A172 (cell line): ENCODE measurements at places on chromosomes 3 and 15.

GRCh38 chr3:88117683-88118082 lies 32.1 kb upstream of the C3orf38 start:
- no peak for DNase-seq

- no peak for DNase-seq
These were observed 22.0 kb downstream of the USP3 start for GRCh38 chr15:63526401-63526800.

DNA sequence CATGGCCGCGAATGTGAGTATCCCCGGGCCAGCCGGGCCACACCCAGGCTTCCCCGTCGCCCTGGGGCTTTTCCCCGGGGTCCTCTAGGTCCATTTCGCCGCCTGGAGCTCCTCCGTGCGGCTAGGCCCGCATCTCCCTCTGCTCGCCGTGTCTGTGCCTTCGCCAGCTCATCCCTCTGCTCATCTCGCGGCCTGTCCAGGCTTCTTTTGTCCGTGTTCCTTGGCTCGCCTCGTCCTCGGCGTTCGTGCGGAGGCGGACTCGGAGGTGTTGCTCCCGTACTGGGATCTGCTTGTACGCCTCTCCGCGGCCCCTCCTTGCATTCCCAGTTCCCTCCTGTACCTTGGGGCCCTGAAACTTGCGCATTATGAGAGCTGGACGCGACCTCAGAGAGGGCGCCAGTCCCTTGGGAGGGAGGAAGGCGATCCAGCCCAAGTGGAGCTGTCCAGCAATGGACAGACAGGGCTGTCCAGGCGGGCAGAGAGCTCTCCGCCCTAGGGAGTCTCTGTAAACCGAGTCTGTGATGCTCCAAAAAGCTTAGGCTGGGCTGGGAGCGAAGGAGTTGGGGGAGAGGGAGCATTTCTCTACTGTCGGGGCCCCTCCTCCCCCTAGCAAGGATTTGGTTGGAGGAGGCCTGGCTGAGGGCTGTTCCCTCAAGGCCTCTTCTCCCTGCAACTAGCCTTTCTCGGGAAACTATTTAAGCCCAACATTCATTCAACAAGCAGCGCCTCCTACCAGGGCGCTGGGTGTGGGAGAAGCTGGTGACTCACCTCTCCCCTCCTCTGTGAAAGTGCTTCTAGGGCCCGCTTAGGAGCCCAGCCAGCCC lies 553 bp downstream of the TMEM43 start:
- peak; percentile 94 for DNase-seq

GRCh38 chr15:74032606-74033561 lies 38.4 kb downstream of the PML start:
- DNase-seq = no peak

DNA sequence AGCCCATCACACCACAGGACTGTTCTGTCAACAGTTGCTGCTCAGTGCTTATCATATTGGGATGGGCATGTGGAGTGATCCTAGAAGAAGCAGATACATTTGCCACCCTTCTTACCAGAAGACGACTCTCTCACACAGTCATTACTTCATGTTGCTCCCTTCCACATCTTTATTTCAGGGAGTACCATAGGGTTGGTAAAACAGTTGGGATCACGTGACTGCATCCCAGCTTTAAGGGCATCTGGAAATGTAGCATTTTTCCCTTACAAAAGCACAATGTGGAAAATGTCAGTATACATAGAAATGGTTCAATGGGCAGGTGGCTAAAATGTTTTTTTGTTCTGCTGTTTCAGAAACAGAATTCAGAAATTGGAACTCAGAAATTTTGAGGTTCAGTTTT lies 791.0 kb downstream of the OTOL1 start:
- no peak for DNase-seq

- DNase-seq = no peak
These were observed 54.6 kb downstream of the EMC4 start for GRCh38 chr15:34279368-34279767.

- DNase-seq = no peak
These were observed 22.3 kb downstream of the CFAP92 start for GRCh38 chr3:128971421-128972100.

DNA sequence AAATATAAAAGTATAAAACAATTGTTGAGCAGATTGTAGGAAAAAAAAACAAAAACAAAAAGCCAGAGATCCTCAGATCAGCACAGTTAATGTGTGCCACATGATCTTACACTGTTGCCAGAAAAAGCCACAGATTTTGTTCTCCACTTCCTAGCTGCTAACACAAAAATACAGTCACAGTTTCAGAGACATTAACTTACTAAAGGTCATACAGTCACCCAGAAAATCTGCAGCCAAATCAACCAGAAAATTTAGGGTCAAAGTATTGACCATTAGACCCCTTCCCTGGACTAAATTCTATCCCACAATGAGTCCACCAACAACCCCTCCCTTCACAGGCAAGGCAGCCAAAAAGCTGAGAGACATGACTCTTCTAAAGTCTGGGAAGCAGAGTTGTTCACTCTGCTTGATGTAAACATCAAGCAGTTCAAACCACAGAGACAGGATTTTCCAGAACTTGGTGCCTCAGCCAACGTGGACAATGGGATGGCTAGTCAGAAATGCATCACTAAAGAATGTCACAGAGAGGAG lies 59.1 kb downstream of the SST start:
- DNase-seq = no peak
